ENCODE measurements at places on chromosomes 12 and 14. TPM values are rescaled to one million over a fixed set of nuclear protein-coding genes. Genes with fewer than 3 reads are reported as not detected.

DNA sequence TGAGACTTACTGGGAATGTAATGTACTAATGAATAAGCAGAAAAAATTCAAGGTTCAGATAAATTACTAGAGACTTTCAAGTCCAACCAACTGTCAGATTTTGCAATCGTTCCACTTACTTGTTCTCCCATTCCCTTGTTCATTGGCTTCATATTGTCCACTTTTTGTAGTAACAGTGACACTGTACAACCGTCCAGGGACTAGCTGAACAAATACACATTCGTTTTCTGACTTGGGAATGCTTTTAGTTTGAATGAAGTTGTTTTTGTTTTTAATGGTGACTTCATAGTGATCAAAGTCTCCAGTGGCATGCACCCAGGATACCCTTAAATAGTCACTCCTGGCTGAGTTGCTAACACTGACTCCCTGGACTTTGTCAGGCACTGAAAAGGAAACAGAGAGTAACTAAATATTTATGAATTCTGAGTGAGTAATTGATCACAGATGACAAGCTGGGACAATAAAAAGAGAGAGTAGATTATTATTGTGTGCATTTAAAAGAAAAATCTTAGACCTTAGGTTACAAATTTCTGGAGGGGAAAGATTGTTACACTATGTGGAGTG, 65.4 kb downstream of the PTPRB start:
- no peak for DNase-seq

Gene ABHD12B
- polyA plus RNA-seq = 1.2 TPM

Gene MYH6
- polyA plus RNA-seq = 4,145 TPM

DNA sequence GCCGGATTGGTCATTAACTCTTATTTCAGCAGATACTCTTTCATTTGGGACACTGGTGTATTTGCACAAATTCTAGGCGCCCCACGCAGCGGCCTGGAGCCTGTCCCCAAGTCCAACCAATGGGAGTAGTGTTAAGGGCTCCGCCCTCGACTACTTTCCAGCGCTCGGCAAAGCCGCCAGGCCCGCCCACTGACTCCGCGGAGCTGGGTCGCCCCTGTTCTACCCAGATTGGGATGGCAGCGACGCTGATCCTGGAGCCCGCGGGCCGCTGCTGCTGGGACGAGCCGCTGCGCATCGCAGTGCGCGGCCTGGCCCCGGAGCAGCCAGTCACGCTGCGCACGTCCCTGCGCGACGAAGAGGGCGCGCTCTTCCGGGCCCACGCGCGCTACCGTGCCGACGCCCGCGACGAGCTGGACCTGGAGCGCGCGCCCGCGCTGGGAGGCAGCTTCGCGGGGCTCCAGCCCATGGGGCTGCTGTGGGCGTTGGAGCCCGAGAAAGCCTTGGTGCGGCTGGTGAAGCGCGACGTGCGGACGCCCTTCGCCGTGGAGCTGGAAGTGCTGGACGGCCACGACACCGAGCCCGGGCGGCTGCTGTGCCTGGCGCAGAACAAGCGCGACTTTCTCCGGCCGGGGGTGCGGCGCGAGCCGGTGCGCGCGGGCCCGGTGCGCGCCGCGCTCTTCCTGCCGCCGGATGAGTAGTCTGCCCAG, at the start of gene ACOT6:
Gene ACOT6 (plus strand): TSS at position 179 of the 707 bp plus-strand sequence. CDS start 55 bp downstream, at position 234.
- peak; percentile 78 for DNase-seq

DNA sequence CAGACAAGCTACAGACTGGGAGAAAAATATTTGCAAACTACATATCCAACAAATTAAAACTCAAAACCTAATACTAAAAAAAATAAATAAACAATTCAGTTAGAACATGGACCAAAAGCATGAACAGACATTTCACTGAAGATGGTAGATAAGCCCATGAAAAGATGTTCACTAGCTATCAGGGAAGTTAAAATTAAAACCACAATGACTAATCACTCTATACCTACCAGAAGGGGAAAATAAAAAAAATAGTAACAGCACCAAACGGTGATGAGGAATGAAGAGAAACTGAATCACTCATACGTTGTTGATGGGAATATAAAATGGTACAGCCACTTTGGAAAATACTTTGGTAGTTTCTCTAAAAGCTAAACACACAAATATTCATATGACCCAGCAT, 31.1 kb upstream of the DHRS7 start:
- DNase-seq = no peak

Gene SPIC
- polyA plus RNA-seq = not detected

GRCh38 chr14:94540031-94540794, 21.0 kb upstream of the SERPINA4 start:
- DNase-seq = no peak

- DNase-seq = peak; percentile 79
These were observed 10.5 kb downstream of the ARHGEF25 start for GRCh38 chr12:57621497-57622292.
